ENCODE measurements at places on chromosomes 6 and 20. TPM values are rescaled to one million over a fixed set of nuclear protein-coding genes. Genes with fewer than 3 reads are reported as not detected.

DNA sequence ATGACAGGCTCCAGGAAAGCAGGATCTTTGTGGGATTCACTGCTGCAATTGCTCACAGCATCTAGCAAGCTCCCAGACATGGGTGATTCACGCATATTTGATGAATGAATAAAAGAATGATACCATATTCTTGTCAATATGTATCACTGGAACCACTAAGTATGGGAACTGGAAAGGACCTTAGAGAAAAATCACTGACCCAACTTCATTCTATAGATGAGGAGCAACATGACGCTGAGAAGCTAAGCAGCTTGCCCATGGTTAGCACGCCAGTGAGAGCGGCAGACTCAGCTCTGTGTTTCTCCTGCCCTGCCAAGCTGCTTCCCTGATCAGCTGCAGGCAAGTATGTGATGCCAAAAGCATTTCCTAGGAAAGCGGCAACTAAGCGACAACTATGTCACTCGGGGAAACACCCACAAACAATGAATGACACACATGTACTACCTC lies 66.8 kb downstream of the PPP1R3G start:
- H3K27ac ChIP-seq, result no peak overlapping the region
- no peak for DNase-seq
- no peak overlapping the region for H3K4me3 ChIP-seq
- H3K36me3 ChIP-seq, result no peaks in the 10 kb centered on the region
- no peaks in the 10 kb centered on the region for H3K27me3 ChIP-seq

DNA sequence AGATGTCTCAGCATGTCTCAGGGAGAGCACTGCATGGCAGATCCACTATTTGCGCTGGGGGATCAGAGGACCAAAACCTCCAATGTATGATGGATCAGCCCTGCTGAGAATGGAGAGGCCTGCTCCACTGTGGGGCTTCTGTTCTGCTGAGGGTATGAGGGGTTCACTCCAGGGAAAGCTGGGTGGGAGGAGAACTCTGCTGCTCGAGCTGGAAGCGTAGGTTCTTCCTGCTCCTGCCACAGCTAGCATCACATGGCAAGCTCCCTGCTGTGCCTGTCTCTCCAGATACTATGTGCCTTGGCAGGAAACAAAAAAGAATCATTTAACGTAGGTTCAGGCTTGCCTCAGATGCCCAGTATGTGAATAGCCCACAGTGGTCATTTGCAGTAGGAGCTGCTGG lies 105.8 kb downstream of the EPM2A start:
- H3K27me3 ChIP-seq, result no peaks in the 10 kb centered on the region
- no peaks in the 10 kb centered on the region for H3K4me1 ChIP-seq

- H3K27me3 ChIP-seq, result no peaks in the 10 kb centered on the region
- H3K27ac ChIP-seq, result no peak overlapping the region
- H3K4me3 ChIP-seq, result no peak overlapping the region
- H3K4me1 ChIP-seq, result no peaks in the 10 kb centered on the region
- no peak for DNase-seq
These were observed 68.9 kb downstream of the MAN1A1 start for GRCh38 chr6:119280668-119281067.

GRCh38 chr6:39765508-39766065 lies 26.6 kb upstream of the DAAM2 start:
- H3K36me3 ChIP-seq, result no peaks in the 10 kb centered on the region
- H3K27me3 ChIP-seq, result peaks cover 1% of the 10 kb centered on the region
- H3K4me3 ChIP-seq, result no peak overlapping the region
- H3K27ac ChIP-seq, result no peak overlapping the region
- no peak for DNase-seq
- no peaks in the 10 kb centered on the region for H3K4me1 ChIP-seq

Gene SAPCD1
- 13.0 TPM for total RNA-seq

GRCh38 chr6:144922120-144922722 lies 637.1 kb downstream of the UTRN start:
- no peaks in the 10 kb centered on the region for H3K27me3 ChIP-seq
- H3K4me3 ChIP-seq, result no peak overlapping the region
- no peaks in the 10 kb centered on the region for H3K4me1 ChIP-seq
- no peak overlapping the region for H3K27ac ChIP-seq

DNA sequence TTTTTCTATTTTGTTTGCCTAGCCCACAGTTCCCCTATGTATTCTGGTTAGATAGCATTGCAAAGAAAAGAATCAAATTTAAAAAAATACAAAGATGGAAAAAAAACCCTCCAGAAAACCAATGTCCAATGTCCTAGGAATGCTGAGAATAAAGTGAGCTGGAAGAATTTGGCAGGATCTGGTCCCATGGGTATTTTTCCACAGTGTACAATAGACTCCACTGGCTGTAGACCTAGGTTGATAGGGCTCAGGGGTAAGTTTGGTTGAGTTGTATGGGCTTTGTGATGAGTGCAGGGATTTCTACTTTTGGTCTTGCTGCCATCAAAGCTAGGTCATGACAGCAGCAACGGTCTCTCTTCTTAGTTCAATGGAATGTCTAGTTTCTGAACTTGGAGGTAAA lies 41.5 kb downstream of the SLC22A2 start:
- no peaks in the 10 kb centered on the region for H3K27me3 ChIP-seq
- DNase-seq, result no peak
- H3K27ac ChIP-seq, result no peak overlapping the region
- no peaks in the 10 kb centered on the region for H3K36me3 ChIP-seq

Gene OOEP
- total RNA-seq, result not detected

DNA sequence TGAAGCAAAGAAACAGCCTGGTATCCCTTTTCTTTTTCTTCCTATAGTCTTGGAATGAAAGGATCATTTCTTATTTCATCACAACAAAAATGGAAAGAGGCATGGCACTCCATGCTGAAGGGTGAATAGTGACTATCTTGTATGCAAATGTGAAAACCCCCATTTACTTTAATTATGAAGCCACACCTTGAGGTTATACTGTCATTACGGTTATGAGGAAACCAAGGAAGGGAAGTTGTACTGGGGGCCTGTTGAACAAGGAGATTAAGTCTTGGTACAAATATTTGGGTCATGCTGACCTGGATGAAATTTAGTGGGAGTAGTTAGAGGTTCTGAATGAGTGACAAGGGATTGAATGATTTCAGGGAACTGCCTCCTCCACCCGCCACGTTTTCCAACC lies 8.7 kb upstream of the STXBP5 start:
- DNase-seq, result no peak
- no peak overlapping the region for H3K4me3 ChIP-seq
- H3K27me3 ChIP-seq, result no peaks in the 10 kb centered on the region
- H3K27ac ChIP-seq, result no peak overlapping the region
- H3K36me3 ChIP-seq, result no peaks in the 10 kb centered on the region
- H3K4me1 ChIP-seq, result no peaks in the 10 kb centered on the region

Gene CASS4
- 0.67 TPM for total RNA-seq

DNA sequence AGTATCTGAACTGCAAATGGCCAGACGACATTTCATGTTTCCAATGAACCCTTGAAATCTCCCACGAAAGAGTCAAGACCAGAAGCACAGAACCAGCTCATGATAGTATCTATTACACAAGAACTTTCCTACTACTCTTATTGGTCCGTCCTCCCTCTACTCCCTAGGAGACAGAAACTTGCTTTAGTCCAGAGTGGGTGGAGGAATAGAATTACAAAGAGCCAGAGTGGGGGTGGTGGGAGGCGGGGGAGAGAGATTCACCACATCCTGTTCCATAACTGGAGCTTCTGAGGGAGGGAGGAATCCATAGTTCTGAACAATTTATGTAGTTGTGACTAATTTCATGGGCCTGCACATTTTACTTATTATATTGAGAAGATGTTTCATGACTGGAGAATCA lies 18.5 kb upstream of the WFDC10A start:
- no peaks in the 10 kb centered on the region for H3K4me1 ChIP-seq
- no peak overlapping the region for H3K4me3 ChIP-seq
- no peak for DNase-seq
- H3K27ac ChIP-seq, result no peak overlapping the region
- H3K36me3 ChIP-seq, result no peaks in the 10 kb centered on the region
- no peaks in the 10 kb centered on the region for H3K27me3 ChIP-seq

DNA sequence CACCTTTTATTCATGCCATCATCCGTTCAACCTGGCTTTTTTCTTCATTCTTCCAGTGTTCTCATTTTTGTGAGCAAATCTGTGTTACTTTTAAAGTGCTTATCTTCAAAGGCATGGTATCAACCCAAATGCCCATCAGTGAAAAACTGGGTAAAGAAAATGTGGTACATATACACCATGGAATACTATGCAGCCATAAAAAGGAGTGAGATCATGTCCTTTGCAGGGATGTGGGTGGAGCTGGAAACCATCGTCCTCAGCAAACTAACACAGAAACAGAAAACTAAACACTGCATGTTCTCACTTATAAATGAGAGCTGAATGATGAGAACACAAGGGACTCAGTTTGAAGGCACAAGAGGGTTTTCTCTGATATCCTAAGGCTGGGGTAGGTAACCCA lies 130.3 kb downstream of the CCDC170 start:
- H3K4me1 ChIP-seq, result no peaks in the 10 kb centered on the region
- no peaks in the 10 kb centered on the region for H3K27me3 ChIP-seq
- no peaks in the 10 kb centered on the region for H3K36me3 ChIP-seq
- H3K4me3 ChIP-seq, result no peak overlapping the region
- H3K27ac ChIP-seq, result no peak overlapping the region
- DNase-seq, result no peak

- peak; percentile 6 for DNase-seq
- H3K27ac ChIP-seq, result no peak overlapping the region
- no peaks in the 10 kb centered on the region for H3K4me1 ChIP-seq
- H3K36me3 ChIP-seq, result no peaks in the 10 kb centered on the region
- no peak overlapping the region for H3K4me3 ChIP-seq
- no peaks in the 10 kb centered on the region for H3K27me3 ChIP-seq
These were observed 13.5 kb downstream of the HAO1 start for GRCh38 chr20:7926767-7927166.

DNA sequence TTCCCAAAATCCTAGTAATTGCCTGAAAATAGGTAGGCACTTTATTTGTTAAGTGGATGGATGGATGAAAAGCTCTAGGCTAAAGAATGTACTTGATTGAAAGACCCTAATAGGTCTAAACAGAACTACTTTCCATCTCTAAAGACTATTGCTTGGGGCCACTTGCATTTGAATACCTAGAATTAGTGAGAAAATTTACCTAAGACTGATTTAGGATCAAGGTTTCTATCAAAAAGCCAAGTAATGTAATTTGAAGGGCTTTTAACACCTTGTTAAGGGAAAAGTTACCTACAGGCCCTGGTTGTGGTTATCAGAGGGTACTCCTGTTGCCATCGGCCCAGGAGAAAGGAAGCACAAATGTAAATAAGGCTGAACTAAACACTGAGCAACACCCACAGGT lies 580.7 kb downstream of the LMBRD1 start:
- no peak overlapping the region for H3K4me3 ChIP-seq
- H3K27me3 ChIP-seq, result no peaks in the 10 kb centered on the region
- H3K36me3 ChIP-seq, result no peaks in the 10 kb centered on the region
- DNase-seq, result no peak

GRCh38 chr6:101477436-101477835 lies 83.9 kb downstream of the GRIK2 start:
- no peak overlapping the region for H3K4me3 ChIP-seq
- DNase-seq, result no peak

DNA sequence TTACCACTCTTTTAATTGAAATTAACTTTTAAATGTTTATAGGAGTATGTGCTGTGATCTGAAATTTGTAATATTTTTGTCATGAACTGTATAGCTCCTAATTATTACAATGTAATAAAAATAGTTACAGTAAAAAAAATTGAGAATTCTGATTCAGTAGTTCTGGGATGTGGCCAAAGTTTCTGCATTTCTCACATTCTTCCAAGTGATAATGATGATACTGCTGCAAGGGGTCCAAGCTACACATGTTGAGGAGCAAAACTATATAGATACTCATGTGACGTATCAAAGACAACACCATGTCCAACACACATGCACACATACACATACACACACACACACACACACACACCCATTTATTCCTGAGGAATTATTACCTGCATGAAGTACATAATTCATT lies 71.0 kb upstream of the FAM83B start:
- DNase-seq, result no peak
- no peaks in the 10 kb centered on the region for H3K27me3 ChIP-seq
- no peaks in the 10 kb centered on the region for H3K4me1 ChIP-seq
- no peak overlapping the region for H3K4me3 ChIP-seq

- DNase-seq, result no peak
- H3K4me3 ChIP-seq, result no peak overlapping the region
- no peak overlapping the region for H3K27ac ChIP-seq
- no peaks in the 10 kb centered on the region for H3K4me1 ChIP-seq
These were observed 311.4 kb downstream of the KIF16B start for GRCh38 chr20:16261733-16262273.

DNA sequence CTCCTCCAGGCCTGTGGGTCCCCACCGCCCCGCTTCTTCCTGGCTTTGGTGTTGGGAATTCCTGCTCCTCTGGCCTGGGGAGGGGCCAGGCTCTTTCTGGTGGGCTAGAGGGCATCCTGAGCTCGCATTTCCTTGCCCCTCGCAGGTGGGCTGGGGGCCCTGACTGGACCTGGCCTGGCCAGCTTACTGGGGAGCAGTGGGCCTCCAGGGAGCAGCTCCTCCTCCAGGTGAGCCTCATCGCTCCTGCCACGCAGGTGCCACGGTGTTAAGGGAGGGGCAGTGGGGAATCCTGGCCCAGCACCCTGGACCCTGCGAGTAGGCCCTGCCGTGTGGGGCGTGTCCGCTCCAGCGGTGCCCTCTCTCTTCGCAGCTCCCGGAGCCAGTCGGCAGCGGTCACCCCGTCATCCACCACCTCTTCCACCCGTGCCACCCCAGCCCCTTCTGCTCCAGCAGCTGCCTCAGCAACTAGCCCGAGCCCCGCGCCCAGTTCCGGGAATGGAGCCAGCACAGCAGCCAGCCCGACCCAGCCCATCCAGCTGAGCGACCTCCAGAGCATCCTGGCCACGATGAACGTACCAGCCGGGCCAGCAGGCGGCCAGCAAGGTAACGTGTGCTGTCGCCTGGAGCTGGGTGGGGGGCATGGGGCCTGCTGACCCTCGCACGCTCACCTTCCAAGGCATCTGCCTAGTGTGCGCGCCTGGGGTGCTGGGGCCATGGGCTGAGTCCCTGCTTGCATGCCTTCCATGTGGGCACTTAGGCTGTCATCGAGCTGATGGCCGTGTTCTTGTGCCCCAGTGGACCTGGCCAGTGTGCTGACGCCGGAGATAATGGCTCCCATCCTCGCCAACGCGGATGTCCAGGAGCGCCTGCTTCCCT lies 4.7 kb downstream of the ADRM1 start:
- H3K4me1 ChIP-seq, result peaks cover 20% of the 10 kb centered on the region
- H3K36me3 ChIP-seq, result peaks cover 35% of the 10 kb centered on the region
- H3K4me3 ChIP-seq, result no peak overlapping the region
- no peaks in the 10 kb centered on the region for H3K27me3 ChIP-seq

Gene CCDC167
- total RNA-seq, result 30.6 TPM

- H3K4me1 ChIP-seq, result peaks cover 10% of the 10 kb centered on the region
- DNase-seq, result no peak
- H3K36me3 ChIP-seq, result no peaks in the 10 kb centered on the region
These were observed 92.4 kb downstream of the PRND start for GRCh38 chr20:4813863-4814695.

DNA sequence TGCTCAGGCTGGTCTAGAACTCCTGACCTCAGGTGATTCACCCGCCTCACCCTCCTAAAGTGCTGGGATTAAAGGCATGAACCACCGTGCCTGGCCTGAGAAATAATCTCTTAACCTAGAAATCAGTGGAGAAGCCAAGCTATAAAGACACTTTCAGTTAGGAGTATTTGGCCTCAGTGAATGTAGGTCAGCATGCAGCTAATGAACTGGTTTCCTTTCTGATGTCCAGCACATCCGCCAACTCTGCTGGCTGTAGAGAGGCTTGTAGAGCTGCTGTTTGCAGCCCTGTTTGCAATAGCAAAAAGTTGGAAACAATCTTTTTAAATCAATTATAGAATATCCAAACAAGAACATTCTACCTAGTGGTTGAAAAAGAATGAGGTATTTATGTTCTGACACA lies 42.4 kb upstream of the ELOVL5 start:
- H3K4me3 ChIP-seq, result no peak overlapping the region
- H3K27ac ChIP-seq, result no peak overlapping the region
- H3K27me3 ChIP-seq, result no peaks in the 10 kb centered on the region
- DNase-seq, result no peak
- no peaks in the 10 kb centered on the region for H3K36me3 ChIP-seq

Gene DOK5
- total RNA-seq, result not detected

Measured in Caco-2 (cell line).